Hippocampal formation (tissue), 2 donors: ENCODE measurements at places on chromosomes 1 and 21.

DNA sequence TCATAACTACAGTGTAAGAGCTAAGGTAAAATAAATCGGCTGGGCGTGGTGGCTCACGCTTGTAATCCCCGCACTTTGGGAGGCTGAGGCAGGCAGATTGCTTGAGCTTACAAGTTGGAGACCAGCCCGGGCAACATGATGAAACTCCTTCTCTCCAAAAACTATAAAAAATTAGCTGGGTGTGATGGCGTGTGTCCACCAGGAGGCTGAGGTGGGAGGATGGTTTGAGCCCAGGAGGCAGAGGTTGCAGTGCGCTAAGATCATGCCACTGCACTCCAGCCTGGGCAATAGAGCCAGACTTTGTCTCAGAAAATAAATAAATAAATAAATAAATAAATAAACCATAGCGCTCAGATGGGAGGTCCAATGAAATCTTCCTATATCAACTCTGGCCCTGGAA is 16.7 kb upstream of the FAM110D start:
- DNase-seq, result no peak

DNA sequence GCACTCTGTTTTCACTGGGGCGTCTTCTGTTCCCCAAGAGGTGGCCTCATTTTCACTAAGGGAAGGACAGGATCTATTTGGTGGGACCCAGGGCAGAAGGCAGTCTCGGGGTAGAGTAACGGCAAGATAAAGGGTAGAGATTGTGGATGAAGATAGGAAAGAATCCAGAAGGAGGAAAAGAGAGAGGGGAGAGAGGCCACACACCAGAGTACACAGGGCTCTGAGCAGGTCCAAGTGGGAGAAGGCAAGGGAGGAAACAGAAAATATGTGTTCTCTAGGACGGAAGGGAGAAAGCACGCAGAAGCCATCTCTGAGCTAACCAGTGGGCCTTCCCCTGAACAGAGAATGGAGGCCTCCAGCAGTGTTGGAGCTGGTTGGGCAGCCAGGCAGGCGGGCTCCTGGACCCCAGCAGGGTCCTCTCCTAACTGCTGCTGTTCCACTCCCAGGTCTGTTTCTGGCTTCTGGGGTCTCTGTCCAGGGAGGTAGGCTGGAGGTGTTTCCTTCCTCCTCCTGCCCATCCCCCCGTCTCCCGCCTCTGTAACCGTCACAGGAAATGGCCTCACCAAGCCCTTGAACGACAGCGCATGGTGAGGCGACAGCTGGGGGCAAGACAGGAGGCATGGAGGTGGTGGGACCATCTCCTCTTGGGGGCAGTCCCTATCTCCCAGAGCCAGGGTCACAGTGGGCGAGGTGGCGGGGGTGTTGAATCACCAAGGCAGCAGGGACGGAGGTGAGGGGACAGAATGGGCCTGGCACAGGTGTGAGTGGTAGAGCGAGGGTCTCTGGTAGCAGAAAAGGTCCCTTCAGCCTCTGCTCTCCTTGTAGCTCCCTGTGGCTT is 649 bp downstream of the PTPN7 start:
- DNase-seq, result no peak

DNA sequence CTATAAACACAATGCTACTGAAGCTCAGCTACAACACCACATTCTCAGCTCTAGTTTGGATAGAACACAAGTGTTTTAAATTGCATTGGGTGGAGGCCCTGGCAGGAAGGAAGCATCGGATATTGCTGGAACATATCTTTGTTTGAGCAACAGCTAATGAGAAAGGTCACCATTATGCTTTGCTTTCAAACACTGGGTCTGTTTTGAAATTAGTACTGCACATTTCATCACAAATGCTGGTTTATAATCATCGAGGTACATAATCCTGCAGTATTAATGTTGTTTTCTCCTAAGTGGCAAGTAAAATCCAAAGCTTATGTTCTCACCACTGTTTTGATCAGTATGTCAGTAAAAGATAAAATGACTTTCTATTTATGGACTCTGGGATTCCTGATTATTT is 61.5 kb upstream of the ARHGAP29 start:
- DNase-seq, result no peak

- DNase-seq, result no peak
Measured at GRCh38 chr1:81547261-81547911, 253.3 kb upstream of the ADGRL2 start.

GRCh38 chr1:153678519-153679336 is at the start of gene NPR1:
TSS of gene NPR1 (plus strand) at chr1:153678688. CDS start at chr1:153679109, 421 bp downstream.
- no peak for DNase-seq
